ENCODE measurements at places on chromosomes 4 and X. TPM values are rescaled to one million over a fixed set of nuclear protein-coding genes. Genes with fewer than 3 reads are reported as not detected.
A peak's percentile ranks its signal among the peaks of the same experiment; 100 is the strongest.

GRCh38 chr4:174255786-174256185, 27.7 kb downstream of the FBXO8 start:
- DNase-seq: no peak

- peak; percentile 16 for DNase-seq
Observed at GRCh38 chr4:185128272-185129119, 14.6 kb upstream of the SLC25A4 start.

- no peak for DNase-seq
Observed at GRCh38 chrX:7201496-7201895, 53.5 kb upstream of the PUDP start.

GRCh38 chr4:156201050-156201449, 247.4 kb upstream of the CTSO start:
- no peak for DNase-seq

DNA sequence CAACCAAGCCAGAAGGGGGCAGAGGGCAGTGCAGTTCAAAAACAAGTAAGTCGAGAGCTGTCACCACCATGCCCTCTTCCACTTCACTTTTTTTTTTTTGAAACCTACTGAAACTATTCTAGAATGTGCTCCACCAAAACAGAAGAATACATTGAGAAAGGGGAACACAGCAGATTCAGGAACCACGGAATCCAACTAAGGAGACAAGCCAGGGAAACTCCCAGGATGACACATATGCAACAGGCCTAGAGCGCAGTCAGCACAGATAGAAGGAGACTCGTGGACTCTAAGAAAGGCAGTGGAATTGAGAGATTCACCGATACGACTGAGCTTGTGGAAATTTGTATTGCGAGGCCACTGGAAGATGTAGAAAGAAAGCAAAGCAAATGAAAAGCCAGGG, 66.1 kb downstream of the PHKA2 start:
- DNase-seq: no peak

- DNase-seq: no peak
Observed at GRCh38 chr4:89218587-89218986, 89.0 kb downstream of the GPRIN3 start.

GRCh38 chr4:55965585-55965984, 16.8 kb downstream of the CEP135 start:
- DNase-seq: no peak

Gene TCEAL5
- total RNA-seq: not detected

Gene CCDC110
- total RNA-seq: 4.4 TPM

Gene HOPX
- total RNA-seq: 1.2 TPM

Gene ZMAT1
- 6.4 TPM for total RNA-seq

Gene COL4A5
- 33.5 TPM for total RNA-seq
